Suprapubic skin (tissue), 4 donors: ENCODE measurements at places on chromosomes 3 and 15. TPM values are rescaled to one million over a fixed set of nuclear protein-coding genes. Genes with fewer than 3 reads are reported as not detected.
A peak's percentile ranks its signal among the peaks of the same experiment; 100 is the strongest.

DNA sequence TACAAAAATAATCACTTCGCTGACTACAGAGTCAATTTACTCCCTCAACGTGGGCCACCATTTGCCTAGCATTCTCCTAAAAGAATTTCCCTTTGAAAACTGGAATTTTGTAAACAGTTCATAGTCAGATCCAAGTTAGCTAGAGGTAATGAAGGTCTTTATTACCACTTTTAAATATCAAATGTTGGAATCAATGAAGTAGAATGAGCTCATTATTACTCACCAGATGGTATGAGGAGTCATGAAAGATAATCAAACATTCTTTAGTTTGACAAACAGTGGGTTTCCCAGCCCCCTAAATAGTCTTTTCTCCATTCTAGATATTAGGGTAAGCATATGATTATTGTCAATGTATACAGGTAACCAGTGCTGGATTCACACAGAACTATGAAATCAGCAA lies 455.7 kb upstream of the THBS1 start:
- DNase-seq = no peak

ADGRG7 gene
- total RNA-seq = not detected

ABI3BP gene
- total RNA-seq = 47.0 TPM

- no peak for DNase-seq
These were observed 138.0 kb upstream of the P2RY1 start for GRCh38 chr3:152696962-152697361.

DNA sequence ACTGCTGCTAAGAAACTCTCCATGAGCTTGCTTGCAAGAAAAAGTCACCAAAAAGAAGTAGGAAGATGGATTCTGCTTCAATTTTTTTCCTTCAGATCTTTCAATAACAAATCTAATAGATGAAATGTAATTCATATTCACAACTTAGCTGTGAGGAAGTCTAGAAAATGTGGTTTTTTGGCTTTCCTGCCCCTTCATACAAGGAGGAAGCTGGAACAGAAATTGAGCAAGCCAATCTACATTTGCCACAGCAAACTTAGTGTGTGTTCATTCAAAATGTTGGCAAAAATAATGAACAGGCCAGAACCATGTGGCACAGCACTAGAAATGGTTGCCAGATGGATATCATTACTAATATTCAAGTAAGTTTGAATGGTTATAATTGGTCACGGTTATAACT lies 93.2 kb upstream of the NEDD4 start:
- DNase-seq = no peak

GRCh38 chr3:132641837-132642538 lies 17.6 kb downstream of the ACAD11 start:
- no peak for DNase-seq

PLSCR2 gene
- not detected for total RNA-seq

C2CD4A gene
- total RNA-seq = 0.62 TPM

DNA sequence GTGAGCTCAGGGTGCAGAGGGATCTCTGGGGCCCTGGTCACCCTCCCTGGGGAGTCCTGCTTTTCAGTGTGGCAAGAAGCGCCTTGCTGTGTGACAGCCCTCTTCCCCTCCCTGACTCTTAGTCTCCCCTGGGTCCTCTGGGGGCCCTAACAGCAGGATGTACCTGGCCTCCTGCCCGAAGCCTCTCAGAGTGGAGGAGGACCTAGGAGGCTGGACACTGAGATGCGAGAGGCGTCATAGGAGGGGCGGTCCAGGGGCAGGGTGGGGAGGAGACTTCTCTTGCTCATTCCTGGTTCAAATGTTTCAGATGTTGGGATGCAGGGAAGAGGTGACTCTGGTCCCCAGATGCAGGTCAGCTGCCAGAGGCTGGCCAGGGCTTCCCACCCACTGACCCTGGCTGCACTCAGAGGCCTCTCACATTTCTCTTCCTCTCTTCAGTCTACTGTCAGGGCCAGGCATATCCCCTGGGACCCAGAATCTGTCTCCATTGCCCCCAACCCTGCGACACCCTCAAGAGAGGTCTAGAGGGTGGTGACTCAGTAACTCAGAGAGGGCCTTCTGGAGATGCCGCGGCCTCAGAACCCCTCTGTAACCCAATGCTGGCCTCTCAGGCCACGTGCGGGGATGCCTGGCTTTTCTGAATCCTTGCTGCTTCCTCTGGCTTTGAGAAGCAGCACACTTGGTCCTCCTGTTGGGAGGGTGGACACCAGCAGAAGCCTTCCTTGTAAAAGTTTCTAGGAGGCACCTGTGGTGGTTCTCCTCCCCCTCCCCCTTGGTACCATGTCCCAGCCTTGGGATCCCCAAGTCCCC lies 25.9 kb downstream of the SNX33 start:
- DNase-seq = no peak

ARPP21 gene
- not detected for total RNA-seq

DNA sequence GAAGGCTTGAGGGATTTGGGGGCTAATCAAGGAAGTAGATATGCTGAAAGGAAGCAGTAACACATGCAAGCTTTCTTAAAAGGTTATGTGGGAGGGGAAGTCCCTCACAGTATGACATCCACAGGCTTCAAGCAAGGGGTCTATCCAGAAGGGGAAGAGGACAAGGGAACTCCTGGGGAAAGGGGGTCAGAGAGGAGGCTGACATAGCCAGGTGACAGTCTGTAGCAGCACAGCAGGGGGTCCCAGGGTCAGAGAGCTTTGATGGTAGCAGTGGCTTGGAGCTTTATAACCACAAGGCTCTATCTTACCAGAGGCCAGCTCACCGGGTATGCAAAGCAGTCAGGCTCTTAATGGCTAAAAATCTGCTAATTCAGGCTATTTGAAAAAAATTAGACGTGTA lies 150.6 kb upstream of the NSMCE3 start:
- DNase-seq = no peak

GRCh38 chr3:13594991-13595421 lies 46.1 kb downstream of the FBLN2 start:
- DNase-seq = no peak

ZNF660 gene
- 0.40 TPM for total RNA-seq

- DNase-seq = no peak
These were observed 1.6 kb downstream of the SERP1 start for GRCh38 chr3:150544726-150545125.

GRCh38 chr15:76208786-76209424 lies 102.4 kb downstream of the ETFA start:
- DNase-seq = no peak

NOX5 gene
- not detected for total RNA-seq

GRCh38 chr3:42228796-42229195 lies 37.2 kb downstream of the CCK start:
- DNase-seq = no peak

TTLL13 gene
- 0.21 TPM for total RNA-seq

DNA sequence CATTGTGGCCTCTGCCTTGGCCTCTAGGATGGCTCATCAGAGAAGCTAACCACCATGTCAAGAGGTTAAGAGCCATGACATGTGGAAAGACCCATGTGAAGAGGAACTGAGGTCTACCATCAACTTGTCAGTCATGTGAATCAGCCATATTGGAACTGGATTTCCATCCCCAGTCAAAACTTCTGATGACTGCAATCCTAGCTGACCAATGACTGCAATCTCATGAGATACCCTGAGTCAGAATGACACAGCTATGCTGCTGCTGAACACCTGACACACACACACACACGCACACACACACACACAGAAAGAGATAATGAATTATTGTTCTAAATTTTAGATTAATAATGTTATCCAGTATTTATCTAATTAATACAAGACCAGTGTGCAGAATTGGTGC lies 337.5 kb upstream of the LMCD1 start:
- no peak for DNase-seq

UBA5 gene
- 52.3 TPM for total RNA-seq

DNA sequence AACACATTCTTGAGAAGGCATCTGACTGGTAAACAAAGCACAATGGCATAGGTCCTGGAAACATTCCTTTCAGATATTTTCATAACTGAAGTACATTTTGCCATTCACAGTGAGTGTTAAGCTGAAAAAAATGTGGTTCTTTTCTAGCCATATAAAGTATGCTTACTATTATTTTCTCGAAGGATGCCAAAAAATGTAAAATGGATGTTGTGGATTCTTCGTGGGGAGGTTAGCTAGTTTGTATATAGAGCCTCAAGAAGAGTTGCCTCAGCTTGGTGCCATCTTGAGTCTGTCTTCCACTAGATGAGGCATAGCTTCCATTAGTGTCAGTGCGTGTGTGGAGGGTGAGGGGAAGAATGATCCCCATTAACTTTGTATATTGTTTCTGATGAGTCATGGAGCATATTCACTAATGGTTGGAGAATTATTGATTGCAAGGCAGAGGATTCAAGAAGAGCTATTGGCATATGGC lies 4.1 kb downstream of the MBNL1 start:
- DNase-seq = no peak

PLA2G4B gene
- total RNA-seq = 75.4 TPM

GRCh38 chr15:57053470-57053869 lies 135.0 kb downstream of the TCF12 start:
- no peak for DNase-seq

UROC1 gene
- total RNA-seq = not detected

DNA sequence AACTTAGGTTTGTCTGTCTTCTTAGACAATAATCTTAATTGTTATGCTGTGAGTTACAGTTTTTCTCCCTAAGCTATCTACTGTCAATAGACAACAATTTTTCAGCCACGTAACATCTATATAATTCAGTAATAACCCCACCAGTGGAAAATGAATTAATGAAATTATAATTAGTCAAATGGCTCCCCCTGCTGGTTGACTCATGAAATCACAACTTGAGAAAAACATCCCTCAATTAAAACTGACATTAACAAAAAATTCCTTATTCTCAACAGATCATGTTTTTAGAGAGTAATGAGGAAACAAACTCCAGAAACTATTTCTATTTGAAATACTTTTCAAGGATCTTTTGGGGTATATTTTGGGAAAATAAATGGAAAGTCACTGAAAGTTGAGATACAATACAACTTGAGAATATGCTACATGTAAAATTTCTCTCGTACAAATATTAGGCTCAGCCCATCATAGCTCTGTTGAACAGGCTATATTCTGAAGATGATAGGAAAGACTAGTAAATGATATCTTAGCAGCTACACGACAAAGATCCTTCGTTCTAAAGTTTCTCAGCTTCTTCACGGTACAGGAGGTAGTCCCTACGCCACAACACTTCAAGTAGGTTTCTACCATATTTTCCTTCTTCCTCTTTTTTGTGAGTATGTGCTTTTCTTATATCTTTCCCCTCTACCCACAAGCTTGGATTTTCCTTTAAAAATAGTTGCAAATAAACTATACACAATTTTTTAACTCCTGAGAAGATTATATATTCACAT lies 20.7 kb downstream of the PPP1R2 start:
- DNase-seq = no peak

DNA sequence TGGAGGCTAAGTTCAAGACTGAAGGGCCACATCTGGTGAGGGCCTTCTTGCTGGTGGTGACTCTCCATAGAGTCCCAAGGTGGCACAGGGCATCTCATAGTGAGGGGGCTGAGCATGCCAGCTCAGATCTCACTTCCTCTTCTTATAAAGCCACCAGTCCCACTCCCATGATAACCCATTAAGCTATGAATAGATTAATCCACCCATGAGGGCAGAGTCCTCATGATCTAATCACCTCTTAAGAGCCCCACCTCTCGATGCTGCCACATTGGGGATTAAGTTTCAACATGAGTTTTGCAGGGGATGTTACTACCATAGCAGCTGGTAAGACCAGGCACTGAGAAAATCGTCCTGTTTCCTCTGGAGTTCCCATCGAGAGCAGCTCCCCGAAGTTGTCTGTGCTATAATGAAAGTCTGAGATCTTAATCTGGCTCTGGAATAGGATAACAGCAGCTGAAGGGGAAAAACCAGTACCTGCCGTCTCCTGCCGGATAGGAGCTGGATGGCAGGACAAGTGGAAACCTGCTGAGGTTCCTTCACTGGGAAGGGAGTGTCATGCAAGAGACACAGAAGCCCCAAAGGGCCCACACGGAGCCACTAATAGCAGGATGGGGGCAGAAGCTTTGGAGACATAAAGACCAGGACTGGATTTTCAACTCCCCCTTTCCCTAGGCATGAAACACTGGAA lies 79.5 kb upstream of the EPHB3 start:
- DNase-seq = no peak

- peak; percentile 66 for DNase-seq
These were observed 473 bp downstream of the FHIT start for GRCh38 chr3:61250784-61251173.

GRCh38 chr3:27671101-27671500 lies 51.0 kb downstream of the EOMES start:
- DNase-seq = no peak

DNA sequence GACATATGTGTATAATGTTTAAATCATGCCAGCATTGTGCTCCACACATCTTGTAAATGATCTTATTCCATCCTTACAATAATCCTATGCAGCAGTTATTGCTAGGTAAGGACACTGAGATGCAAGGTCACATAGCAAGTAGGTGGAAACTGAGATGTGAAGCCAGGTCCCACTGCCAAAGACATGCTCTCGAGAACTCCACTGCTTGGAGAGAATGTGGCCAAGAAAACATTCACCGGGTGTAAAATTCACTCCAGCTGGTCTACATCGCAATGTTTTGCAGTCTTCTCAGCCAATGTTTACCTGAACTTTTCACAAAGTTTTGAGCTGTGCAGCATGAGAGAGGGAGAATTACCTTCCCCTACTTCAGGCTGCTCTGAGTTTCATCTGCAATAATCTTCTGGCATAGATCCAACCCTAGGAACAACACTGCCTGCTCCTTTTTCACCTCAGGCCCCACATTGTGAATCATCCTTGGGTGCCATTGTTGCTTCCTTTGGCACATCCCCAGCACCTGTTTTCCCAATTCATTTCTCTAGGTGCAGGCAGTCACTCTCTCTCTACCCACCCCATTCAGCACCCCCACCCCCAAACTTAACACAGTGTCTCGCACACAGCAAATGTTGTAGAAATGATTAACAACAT lies 53.5 kb upstream of the PRTG start:
- no peak for DNase-seq

GRCh38 chr3:23648326-23648995 lies 157.3 kb upstream of the UBE2E1 start:
- DNase-seq = no peak

DNA sequence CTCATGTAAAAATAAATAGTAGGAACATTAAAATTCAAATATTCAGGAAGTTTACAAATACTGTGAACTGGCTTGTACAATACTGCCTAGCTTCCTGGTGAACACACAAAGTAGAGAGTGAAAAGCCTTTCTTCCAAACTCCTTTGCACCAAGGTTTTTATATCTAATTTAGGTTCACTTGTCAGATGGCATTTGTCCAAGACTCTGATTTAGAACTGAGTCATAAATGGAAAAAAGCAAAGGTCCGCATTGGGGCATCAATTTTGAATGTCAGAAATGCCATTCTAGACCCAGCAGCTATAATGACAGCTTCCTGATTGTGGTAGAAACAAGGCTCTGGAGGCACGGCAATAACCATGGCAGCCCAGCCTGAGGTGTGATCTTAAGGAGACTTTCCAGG lies 160.7 kb downstream of the PDE8A start:
- DNase-seq = no peak

SAMD7 gene
- not detected for total RNA-seq

GRCh38 chr3:153617463-153617862 lies 455.4 kb downstream of the RAP2B start:
- no peak for DNase-seq

DNA sequence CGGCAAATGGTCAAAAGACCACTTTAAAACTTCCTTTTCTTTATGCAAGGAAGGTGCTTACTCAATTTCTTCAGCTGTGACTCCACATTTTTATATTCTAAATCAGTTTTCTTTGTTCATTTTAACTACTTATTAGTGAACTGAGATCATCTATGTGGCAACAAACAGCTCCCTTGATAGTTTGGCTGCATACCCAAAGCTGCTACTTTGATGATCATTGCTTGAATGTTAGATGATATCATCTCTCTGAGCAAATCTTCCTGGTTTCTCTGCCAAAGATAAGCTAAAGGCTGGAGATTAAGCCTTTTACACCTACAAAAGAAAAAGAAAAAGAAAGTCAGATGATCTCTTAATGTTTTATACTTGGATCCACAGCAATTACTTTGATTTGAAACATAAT lies 95.5 kb downstream of the DPH6 start:
- DNase-seq = no peak
